ENCODE measurements at places on chromosomes 7 and 10. TPM values are rescaled to one million over a fixed set of nuclear protein-coding genes. Genes with fewer than 3 reads are reported as not detected.

DNA sequence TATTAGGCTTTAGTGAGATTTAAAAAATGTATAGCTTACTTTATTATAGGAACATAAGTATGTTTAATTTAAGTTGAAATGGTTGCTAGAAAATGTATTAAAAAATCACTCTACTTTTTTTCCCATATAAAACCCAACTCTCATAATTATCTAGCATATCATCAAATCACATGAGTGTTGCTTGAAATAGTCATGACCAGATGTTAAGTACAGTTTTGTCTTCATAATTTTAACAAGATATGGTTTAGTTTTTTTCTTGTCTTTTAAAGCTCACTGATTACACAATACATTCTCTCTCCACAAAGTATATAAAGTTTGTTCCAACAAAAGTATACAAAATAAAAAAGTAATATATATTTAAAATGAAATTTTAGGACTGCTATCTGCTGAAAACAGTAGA lies 82.8 kb downstream of the HGF start:
- H3K4me3 ChIP-seq: no peak overlapping the region
- H3K27me3 ChIP-seq: no peaks in the 10 kb centered on the region
- no peaks in the 10 kb centered on the region for H3K4me1 ChIP-seq
- no peak overlapping the region for H3K27ac ChIP-seq

DNA sequence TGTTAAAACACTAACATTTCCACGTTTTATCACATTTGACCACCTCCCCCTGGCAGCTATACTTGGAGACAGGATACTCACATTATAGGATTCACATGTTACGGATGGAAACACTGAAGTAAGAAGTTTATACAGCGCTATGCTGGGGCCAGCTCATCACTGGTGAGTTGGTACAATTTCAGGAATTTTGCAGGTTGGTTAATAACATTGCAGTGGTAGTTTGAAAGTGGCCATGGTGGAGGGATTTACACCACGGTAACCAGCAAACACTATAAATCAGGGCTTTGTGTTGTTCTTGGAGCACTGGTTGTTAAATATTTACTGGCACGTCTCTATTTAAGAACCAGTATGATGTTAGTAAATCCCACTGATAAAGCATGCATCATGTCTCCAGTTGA lies 174.0 kb downstream of the GFRA1 start:
- no peak overlapping the region for H3K27ac ChIP-seq
- H3K27me3 ChIP-seq: no peaks in the 10 kb centered on the region
- no peak for DNase-seq
- H3K4me1 ChIP-seq: no peaks in the 10 kb centered on the region

DNA sequence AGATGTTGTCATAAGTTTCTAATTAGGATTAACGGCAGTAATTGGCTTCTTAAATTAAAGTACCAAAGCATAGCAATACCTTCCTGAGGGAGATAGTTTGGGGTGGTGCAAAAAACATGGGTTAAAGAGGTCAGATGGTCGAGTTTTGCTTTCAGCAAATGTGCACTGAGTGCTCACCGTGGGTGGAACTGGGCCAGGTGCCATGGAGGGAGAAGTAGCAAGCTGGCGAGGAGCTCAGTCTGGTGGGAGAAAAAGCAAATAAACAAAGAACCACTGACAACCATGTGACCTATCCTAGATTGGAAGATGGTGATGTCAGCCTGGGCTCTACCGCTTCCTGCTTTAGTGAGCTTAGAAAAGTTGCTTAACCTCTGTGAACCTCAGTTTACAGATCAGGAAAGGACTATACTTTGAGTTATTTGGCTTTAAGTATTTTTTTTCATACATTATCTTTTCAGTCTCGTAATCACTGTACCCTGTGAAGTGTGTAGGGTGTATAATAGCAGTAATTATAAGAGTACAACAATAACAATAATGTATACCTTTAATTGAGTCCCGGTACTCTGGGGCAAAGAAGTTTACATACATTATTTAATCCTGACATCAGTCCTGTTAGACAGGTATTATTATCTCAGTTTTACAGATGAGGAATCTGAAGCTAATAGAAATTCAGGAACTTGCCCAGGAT lies 69.0 kb upstream of the PDCD4 start:
- peaks cover 16% of the 10 kb centered on the region for H3K4me1 ChIP-seq
- no peaks in the 10 kb centered on the region for H3K27me3 ChIP-seq
- no peak overlapping the region for H3K27ac ChIP-seq
- peak; percentile 66 for DNase-seq
- H3K4me3 ChIP-seq: no peak overlapping the region
- H3K36me3 ChIP-seq: peaks cover 55% of the 10 kb centered on the region

DNA sequence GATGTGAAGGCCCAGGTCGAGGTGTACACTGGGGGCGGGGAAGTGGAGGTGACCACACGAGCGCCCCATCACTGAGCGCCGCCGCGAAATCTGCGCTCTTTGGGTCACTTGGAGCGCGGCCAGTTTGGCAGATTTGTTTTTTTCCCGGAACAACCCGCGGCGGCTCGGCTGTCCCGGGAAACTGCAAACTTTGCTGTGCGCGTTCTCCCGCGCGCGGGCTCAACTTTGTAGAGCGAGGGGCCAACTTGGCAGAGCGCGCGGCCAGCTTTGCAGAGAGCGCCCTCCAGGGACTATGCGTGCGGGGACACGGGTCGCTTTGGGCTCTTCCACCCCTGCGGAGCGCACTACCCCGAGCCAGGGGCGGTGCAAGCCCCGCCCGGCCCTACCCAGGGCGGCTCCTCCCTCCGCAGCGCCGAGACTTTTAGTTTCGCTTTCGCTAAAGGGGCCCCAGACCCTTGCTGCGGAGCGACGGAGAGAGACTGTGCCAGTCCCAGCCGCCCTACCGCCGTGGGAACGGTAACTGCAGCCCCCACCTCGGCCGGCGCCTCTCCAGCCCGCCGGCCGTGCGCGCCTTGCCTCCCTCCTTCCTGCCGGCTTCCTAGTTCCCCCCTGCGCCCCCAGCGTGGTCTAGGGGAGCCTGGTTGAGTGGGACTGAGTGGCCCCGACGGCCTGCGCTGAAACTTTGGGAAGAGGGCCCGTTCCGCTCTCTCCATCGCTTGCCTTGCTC lies at the start of gene CASP7:
Gene CASP7 (plus strand): TSS at position 450 of the 727 bp plus-strand sequence. CDS start 17,582 bp downstream, outside the sequence.
- no peaks in the 10 kb centered on the region for H3K27me3 ChIP-seq
- H3K27ac ChIP-seq: peak within 1 kb of the TSS; percentile 95
- H3K4me3 ChIP-seq: peak within 1 kb of the TSS; percentile 88
- DNase-seq: peak; percentile 83
- peaks cover 9% of the 10 kb centered on the region for H3K4me1 ChIP-seq

GRCh38 chr10:68561865-68562649 lies 1.9 kb downstream of the TET1 start:
- peaks cover 2% of the 10 kb centered on the region for H3K4me1 ChIP-seq
- no peaks in the 10 kb centered on the region for H3K36me3 ChIP-seq
- no peak overlapping the region for H3K27ac ChIP-seq
- DNase-seq: no peak
- H3K4me3 ChIP-seq: peak overlapping the region; percentile 73

DNA sequence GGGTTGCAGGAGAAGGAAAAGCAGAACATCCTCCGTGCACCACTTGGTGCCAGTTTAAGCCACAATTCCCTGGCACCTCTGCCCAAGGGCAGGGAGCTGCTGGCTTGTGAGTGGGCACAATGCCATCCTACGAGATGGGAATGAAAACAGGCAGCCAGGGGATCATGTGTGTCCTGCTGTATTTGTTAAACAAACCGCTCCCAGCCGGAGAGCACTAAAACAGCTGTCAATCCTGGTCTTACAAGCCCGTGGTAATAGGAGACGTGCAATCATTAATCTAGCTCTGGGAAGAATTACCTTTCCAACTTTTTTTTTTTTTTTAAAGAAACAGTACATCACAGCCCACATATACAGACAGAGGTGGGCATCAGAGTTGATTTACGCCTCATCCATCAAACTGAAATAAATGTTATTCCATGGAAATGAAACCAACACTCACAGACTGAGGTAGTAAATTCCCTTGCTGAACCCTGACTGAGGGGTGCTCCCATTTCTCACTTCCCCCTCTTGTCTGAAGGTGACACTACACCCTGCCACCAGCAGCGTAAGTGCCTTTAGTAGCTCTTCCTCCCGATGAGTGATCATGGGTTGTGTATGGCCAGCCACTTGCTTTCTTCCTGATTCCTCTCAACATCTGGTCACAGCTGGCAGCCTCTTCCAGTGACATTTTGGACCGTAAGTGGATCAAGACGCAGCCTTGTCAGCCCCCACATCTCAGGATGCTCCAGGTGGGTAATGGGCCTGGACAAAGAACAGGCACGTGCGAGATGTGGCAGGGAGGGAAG lies 143.8 kb downstream of the TEX36 start:
- no peak overlapping the region for H3K27ac ChIP-seq
- no peaks in the 10 kb centered on the region for H3K36me3 ChIP-seq
- no peak for DNase-seq
- no peaks in the 10 kb centered on the region for H3K27me3 ChIP-seq
- H3K4me1 ChIP-seq: no peaks in the 10 kb centered on the region
- no peak overlapping the region for H3K4me3 ChIP-seq

GRCh38 chr7:139990142-139990535 lies 72.6 kb downstream of the PARP12 start:
- no peak overlapping the region for H3K4me3 ChIP-seq
- H3K36me3 ChIP-seq: no peaks in the 10 kb centered on the region
- H3K4me1 ChIP-seq: no peaks in the 10 kb centered on the region
- no peaks in the 10 kb centered on the region for H3K27me3 ChIP-seq

- H3K27me3 ChIP-seq: no peaks in the 10 kb centered on the region
- H3K4me3 ChIP-seq: no peak overlapping the region
- H3K27ac ChIP-seq: no peak overlapping the region
- H3K36me3 ChIP-seq: no peaks in the 10 kb centered on the region
Measured at GRCh38 chr10:114575417-114576131, 82.5 kb downstream of the ABLIM1 start.

DNA sequence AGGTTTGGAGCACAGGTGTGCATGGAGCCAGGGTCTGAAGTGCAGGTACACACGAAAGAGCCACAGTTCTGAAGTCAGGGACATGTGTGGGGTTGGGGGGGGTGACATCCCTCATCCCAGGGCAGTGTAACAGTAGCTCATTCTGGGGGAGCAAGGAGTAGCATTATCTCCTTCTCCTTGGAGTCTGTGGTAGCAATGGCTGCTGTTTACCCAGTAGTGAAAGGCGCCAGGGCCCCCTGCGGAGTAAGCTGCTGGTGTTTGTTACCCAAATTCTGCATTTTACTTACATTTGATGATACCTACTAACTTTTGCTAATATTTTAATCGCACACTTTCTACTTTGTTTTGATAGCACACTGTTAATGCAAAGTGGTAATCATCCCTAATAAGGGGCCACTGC lies 665.5 kb downstream of the GATA3 start:
- no peak for DNase-seq
- no peak overlapping the region for H3K4me3 ChIP-seq
- H3K36me3 ChIP-seq: no peaks in the 10 kb centered on the region
- H3K27me3 ChIP-seq: no peaks in the 10 kb centered on the region
- no peaks in the 10 kb centered on the region for H3K4me1 ChIP-seq

DNA sequence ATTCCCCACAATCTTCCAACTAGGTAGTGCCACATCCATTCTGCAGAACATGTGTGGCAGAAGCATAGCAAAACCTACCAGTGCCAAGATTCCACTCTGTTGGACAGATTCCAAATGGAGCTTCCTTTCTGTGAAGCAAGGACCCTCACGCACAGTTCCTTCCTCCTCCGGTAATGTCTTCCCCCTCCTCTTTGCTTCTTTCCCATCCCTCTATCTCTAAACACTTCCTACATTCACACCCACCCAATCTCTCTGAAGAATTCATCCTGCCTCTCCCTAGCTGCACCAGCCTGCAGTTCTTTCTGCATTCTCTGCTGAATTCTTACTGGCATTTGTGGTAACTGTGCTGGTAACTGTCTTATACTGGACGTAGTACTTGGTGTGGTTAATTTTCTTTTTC lies 124.9 kb downstream of the RNLS start:
- H3K27ac ChIP-seq: no peak overlapping the region
- no peak overlapping the region for H3K4me3 ChIP-seq
- no peaks in the 10 kb centered on the region for H3K36me3 ChIP-seq
- H3K27me3 ChIP-seq: no peaks in the 10 kb centered on the region
- no peak for DNase-seq

Gene PDE6C
- polyA plus RNA-seq: not detected

DNA sequence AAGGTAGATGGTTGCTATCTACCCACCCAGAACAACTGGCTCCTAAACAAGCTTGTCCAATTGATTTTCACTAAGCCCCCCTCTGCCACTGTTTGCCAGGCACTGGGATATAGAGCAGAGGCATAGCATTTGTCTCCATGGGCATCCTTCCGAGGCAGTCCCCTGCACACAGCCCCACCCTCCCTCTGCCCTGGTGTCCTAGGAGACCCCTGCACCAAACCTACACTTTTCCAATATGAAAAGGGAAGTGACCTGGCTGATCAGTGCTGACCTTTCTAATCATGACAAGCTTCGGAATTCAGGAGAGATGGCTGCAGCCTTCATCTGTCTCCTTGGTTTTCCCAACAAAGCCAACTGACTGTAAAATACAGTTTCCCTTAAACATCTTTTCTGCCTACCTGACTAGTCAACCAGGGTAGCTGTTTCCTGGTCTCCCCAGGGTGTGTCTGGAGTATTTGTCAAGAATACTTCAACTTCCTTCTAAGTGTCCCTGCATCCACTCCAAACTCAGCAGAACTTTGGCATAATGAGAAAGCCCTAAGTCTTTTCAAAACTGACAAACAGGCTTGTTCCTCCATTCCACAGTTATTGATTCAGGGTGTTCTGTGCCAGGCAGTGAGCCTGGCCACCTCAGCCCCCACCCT lies 7.6 kb upstream of the SLC18A3 start:
- H3K4me1 ChIP-seq: no peaks in the 10 kb centered on the region
- DNase-seq: peak; percentile 17
- no peaks in the 10 kb centered on the region for H3K36me3 ChIP-seq
- H3K27ac ChIP-seq: no peak overlapping the region
- H3K27me3 ChIP-seq: peaks cover 3% of the 10 kb centered on the region

DNA sequence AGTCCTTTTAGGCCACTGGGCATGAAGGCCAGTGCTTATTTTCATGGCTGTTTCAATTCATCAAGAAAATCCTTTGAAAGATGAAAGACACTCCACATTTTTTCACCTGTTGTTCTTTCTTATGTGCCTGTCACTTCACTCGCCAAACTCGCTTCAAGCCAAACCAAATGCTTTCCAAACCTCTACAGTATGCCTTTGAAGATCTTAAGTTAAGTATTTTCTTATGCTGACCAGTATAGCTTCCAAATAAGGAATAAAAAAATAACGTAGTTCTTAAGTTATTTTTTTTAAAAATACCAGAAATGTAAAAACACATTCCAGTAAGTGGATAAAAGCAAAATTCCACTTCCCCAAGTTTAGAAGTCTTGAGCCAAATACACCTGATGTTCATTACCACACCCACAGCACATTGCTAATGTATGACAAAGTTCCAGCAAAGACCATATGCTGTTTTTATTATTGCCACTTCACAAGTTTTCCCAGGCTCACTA lies 186.1 kb downstream of the MTERF1 start:
- no peaks in the 10 kb centered on the region for H3K27me3 ChIP-seq
- no peak overlapping the region for H3K27ac ChIP-seq

GRCh38 chr7:148584154-148584827 lies 6.3 kb upstream of the C7orf33 start:
- H3K36me3 ChIP-seq: no peaks in the 10 kb centered on the region
- no peak overlapping the region for H3K27ac ChIP-seq
- H3K4me3 ChIP-seq: no peak overlapping the region
- no peaks in the 10 kb centered on the region for H3K4me1 ChIP-seq

Gene ADARB2
- polyA plus RNA-seq: 0.05 TPM

Gene PON1
- not detected for polyA plus RNA-seq

GRCh38 chr10:73060738-73061635 lies 35.7 kb downstream of the P4HA1 start:
- H3K27me3 ChIP-seq: no peaks in the 10 kb centered on the region
- DNase-seq: no peak
- peaks cover 66% of the 10 kb centered on the region for H3K36me3 ChIP-seq
- H3K27ac ChIP-seq: peak overlapping the region; percentile 42

GRCh38 chr7:54483523-54483922 lies 58.7 kb upstream of the VSTM2A start:
- no peaks in the 10 kb centered on the region for H3K4me1 ChIP-seq
- no peak for DNase-seq
- H3K4me3 ChIP-seq: no peak overlapping the region
- no peak overlapping the region for H3K27ac ChIP-seq

Measured in psoas muscle (tissue), 8 donors.